ENCODE measurements at places on chromosomes 12 and 14.

DNA sequence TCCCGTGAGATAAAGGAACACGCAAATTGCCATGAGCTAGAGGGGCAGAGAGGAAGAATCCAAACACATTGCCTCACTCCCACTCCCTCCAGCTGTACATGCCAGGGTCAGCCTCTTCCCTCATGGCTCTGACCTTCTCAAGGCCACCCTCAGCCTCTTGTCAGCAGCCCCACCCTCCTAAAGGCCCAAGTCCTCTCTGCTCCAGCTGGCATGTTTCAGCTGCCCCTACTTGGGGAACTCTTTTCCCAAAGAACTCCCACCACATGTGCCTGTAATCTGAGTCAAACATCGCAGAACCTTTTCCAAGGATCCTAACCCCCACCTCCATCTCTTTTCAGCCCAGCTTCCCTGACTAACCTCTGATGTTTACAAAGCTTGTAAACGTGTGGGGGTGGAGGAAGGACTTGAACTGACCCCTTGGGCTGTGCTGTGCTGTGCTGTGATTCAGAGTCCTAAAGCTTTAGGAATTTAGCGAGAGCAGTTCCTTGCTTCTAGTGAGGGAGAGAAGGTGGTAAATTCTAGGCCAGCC lies 7.3 kb upstream of the CACNB3 start:
- DNase-seq = peak; percentile 97

GRCh38 chr14:84225268-84225667 lies 1304.7 kb upstream of the FLRT2 start:
- peak; percentile 18 for DNase-seq

GRCh38 chr12:104575442-104576186 lies 118.9 kb downstream of the CHST11 start:
- DNase-seq = no peak

DNA sequence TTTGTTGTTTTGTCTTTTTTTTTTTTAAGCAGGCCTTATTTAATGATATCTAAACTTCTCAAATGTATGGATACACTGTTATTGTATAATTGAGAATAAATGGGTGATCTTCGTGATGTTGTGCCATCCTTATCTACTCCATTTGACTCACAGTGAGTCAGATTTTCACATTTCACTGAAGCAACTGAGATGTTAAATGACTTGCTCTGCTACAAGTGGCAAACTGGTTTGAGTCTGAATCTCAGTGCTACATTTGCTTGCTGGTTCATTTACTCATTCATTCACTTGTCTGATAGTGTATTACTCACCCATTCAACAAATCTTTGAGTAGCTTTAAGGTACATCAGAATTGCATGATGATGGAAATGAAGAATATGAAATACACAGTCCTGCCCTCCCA lies 2.6 kb downstream of the KIAA0586 start:
- DNase-seq = peak; percentile 17

GRCh38 chr14:23577710-23578392 lies 739 bp downstream of the JPH4 start:
- no peak for DNase-seq

DNA sequence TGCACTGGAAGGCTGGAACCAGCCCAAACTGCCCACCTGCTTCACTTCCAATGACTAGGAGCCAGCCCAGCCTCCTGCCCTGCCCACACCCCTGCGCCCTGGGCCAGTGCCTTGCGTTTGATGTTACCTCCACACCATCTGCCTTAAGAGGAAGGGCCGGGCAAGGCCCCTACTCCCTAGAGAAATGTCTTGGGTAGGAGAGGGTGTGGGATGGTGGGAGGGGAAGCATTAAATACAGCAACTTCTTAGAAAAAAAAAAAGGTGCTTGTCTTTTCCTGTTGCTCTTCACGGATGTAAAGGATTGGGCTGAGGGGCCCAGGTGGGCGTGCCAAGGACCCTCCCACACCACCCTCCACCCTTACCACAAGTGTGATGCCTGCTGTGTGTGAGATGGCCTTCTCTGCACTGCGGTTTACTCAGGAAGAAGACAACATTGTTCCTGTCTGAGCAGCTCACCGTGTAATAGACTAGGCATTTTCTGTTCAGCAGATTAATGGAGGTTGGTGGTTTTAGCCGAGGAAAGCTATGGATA lies 99.9 kb downstream of the NINJ2 start:
- no peak for DNase-seq

GRCh38 chr12:76266797-76267196 lies 81.4 kb downstream of the BBS10 start:
- peak; percentile 81 for DNase-seq

DNA sequence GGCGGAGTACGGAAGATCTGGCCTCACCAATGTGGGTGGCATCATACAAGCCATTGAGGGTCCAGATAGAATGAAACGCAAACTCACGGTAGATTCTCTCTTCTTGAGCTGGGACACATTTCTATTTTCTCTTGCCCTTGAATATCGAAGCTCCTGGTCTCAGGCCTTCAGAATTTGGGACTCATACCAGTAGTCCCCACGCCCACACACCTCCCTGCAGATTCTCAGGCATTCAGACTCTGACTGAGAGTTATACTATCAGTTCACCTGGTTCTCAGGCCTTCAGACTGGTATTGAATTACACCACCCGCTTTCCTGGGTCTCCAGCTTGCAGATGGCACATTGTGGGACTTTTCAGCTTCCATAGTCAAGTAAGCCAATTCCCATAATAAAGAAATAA lies 37.8 kb downstream of the EIF2S3B start:
- DNase-seq = no peak
